ENCODE measurements at places on chromosomes 16 and 17. TPM values are rescaled to one million over a fixed set of nuclear protein-coding genes. Genes with fewer than 3 reads are reported as not detected.

DNA sequence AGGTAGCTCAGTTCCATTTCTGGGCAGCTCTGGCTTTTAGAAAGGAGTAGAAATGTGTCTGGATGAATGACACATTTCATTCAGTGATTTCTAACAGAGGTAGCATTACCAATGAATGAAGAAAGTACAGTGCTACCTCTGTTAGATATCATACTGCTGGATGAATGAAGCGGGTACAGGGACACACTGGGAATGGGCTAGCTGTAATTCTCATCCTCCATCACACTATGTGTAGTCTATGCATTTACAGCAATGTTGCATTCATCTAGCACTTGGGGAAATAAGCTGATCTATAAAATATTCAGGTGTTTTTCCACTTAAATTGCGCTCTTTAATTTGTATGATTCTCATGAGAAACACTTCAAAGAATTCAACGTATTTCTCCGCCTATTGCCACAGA is 158.3 kb upstream of the IRX5 start:
- no peak for DNase-seq

CHST4 gene
- not detected for total RNA-seq

CMTM3 gene
- 83.1 TPM for total RNA-seq

- DNase-seq = no peak
Observed at GRCh38 chr17:19706791-19707727, 9.3 kb downstream of the SLC47A2 start.

DNA sequence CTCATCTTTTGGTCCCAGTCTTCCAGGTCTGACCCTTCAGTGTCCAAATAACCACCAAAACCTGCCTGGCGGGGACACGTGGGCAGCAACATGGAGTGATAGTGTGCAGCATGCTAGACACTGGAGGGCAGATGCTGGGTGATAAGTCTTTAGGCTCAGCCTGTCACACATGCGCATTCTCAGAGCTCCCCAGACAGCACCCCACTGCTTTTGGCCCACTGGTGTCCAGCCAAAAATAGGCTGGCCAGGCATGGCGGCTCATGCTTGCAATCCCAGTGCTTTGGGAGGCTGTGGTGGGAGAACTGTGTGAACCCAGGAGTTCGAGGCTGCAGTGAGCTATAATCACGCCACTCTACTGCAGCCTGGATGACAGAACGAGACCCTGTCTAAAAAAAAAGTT is 12.3 kb downstream of the GINS2 start:
- no peak for DNase-seq

DNA sequence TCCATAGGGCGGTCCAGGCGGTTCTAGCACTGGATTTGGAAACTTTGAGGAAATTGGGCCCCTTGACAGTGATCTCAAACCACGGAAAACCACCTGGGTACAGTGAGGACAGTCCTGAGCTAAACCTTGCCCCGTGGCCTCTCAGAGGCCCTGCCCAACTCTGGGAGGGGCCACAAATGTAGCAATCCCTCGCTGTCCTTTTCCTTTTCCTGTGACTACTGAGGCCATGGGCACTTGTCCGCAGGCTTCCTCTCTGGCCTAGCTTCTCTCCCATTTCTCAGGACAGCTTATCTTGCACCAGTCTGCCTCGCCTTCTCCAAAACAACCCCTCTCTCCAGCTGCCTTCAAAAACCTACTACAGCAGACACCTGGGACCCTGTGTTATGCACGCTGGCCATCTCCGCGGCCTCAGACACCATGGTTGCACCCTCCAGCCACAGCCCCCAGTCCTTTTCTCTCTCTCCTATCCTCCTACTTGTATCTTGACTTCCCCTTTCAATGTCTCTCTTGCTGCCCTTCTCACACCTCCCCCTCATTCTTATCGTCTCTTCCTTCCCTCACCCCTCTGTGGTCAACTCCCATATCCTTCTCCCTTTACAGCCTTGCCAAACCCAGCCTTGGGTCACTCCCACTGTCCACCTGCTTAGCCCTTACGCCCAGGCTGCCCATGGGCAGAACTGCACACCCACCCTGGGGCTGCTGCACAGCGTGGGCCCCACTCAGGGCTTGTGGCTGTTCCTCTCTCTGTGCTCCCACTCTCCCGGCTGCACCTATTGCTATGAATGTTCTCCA is 7.6 kb downstream of the SCPEP1 start:
- no peak for DNase-seq

DNA sequence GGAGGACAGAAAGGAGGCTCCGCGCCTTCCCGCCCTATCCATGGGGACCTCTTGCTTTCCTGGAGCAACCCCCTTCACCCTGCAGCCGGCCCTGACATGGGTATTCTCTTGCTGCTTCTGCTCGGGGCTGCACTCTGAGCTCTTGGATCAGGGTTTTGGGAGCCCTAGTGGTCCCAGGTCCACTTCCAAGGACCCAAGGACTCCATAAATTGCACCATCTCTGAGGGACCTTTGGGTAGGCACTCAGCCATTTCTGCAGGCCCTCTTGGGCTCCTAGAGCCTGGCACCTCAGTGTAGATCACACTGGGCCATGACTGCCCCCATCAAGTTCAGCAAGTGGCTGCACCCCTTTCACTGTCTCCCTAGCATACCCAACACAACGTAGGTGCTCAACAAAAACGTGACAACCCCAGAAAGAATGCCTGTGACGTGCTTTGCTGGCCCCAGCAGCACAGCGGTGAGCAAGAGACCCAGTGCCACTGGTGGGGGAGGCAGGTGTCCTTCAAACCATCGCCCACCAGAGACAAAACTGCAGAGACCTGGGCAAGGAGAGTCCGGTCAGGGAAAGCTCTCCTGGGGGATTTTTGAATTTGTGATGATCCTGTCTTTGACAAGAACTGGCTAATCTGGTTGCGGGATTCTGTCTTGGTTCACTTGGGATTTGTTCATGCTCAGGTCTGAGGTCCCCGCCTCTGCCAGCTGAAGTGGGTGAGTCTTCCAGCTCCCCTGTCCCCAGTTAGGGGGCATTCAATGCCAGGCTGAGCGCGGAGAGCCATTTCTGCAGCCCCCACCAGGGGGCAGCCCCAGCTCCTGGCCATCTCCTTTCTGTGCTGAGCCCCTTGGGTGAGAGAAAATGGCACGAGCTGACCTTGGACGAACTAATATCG is 2.5 kb upstream of the RAB11FIP4 start:
- no peak for DNase-seq

GRCh38 chr16:26457882-26458281 is 608.8 kb upstream of the C16orf82 start:
- DNase-seq = no peak

ITGA2B gene
- total RNA-seq = 19.5 TPM

CCL16 gene
- not detected for total RNA-seq

MINK1 gene
- total RNA-seq = 235 TPM

GRCh38 chr17:67025216-67025792 is 19.1 kb upstream of the CACNG1 start:
- no peak for DNase-seq

GCGR gene
- total RNA-seq = not detected

DNA sequence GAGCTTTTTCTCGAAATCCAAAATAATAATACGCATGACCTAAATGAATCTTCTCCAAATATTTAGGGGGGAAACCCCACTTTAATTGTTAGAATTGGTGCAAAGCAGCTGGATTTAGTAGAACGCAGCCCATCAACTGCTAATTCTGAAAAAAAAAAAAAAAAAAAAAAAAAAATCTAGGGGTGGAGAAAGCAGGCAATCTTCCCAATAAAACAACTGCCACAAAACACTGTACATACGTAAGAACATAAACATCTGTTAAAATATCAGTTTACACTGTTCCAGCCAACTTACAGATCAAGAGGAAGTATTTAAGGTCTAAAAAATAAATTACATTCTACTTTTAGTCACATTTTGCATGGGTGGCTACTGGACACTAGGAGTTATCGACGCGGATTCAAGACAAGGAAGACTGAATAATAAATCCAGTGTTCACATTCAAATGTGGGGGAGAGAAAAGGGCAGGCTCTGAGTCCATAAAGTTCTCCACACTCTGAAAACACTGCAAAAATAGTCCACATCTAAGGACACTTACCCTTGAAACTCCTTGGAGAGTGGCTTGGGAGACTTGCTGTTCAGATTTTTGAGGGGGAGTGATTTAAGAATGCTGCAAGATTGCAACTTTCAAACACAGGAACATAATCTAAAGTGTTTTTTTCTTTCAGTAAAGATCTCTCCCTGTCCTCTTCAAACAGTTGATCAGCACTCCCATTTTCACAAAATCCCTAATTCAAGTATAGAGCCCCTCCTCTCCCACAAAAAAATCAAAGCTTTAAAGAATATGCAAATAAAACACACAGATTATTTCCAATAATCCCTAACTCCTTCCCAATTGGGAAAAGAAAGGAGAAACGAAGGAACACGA is 1.3 kb downstream of the APPBP2 start:
- DNase-seq = no peak
